ENCODE measurements at places on chromosomes 1 and 21.

DNA sequence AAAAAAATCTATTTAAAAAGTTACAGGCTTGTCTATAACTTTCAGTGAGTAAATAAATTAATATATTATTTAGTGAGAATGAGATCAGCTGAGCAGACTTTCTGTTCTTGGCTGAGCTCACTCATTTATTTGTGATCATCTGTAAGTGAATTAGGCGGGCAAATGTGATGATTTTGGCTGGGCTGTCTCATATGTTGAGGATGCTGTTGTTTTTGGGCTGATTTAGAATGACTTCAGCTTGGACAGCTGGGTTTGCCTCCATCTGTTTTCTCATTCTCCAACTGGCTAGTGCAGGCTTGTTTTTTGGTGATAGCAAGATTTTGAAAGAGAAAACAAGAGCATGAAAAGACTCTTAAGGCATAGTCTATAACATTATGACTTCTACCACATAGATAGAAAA lies 475.8 kb upstream of the OLFM3 start:
- DNase-seq, result no peak

DNA sequence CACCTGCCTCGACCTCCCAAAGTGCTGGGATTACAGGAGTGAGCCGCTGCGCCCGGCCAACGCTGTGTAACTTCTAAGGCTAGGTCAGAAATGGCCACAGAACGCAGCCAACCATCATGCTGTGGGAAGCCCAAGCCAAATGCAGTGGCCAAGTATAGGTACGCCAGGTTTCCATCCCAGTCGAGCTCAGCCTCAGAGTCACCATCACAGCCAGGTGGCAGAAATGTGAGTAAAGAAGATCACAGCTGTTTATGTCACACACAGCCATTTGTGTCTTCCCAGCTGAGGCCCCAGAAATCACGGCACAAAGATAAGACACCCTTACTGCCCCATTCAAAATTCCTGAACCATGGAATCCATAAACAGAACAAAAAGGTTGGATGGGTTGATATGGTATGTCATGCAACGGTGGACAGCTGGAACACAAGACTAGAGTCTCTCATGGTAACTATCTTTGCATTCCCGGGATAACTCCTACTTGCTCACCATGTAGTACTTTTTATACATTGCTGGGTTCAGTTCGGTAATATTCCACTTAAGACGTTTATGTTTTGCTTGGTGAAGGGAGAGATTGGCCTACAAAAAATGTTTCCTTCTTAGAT lies 84.3 kb downstream of the SLC45A1 start:
- no peak for DNase-seq

DNA sequence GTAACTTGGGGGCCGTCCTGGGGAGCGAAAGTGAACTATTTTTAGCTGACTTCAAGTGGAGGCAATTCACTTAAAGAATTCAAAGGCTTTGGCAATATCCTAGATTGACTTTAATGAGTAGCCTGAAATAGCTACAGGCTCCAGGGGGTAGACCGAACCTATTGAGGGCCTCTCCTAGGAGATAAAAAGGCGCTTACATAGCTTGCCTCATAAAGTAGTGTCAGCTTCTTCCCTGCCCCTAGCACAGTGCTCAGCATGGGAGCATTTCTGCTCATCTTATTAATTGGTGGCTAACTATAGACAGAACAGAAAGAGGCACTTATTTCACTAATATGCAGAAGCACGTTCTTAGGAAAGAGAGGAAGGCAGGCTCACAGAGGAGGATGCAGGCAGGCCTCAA lies 12.3 kb upstream of the CTNNBIP1 start:
- DNase-seq, result no peak

GRCh38 chr1:174775621-174776020 lies 224.1 kb upstream of the CACYBP start:
- no peak for DNase-seq

- no peak for DNase-seq
These were observed 296.3 kb downstream of the SMYD3 start for GRCh38 chr1:246210756-246211155.

DNA sequence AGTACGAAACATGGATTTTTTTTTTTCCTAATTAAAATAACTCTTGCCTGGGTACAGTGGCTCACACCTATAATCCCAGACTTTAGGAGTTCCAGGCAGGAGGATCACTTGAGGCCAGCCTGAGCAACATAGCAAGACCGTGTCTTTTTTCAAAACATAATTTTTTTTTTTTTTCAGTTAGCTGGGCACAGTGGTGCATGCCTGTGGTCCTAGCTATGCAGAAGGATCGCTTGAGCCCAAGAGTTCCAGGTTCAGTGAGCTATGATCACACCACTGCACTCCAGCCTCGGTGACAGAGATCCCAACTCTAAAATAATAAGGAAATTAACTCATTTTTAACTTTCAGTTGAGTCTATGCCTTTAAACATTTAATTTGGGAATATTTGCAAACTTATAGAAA lies 170.1 kb downstream of the NEK7 start:
- no peak for DNase-seq

- DNase-seq, result no peak
These were observed 30.2 kb downstream of the TMPRSS2 start for GRCh38 chr21:41477641-41478318.

- DNase-seq, result no peak
These were observed 316.4 kb upstream of the ADGRL2 start for GRCh38 chr1:81484284-81484683.

- no peak for DNase-seq
These were observed 168.2 kb upstream of the C1orf105 start for GRCh38 chr1:172252321-172252720.

GRCh38 chr21:37244501-37245095 lies 22.5 kb downstream of the VPS26C start:
- DNase-seq, result no peak

- DNase-seq, result no peak
These were observed 5.8 kb downstream of the JMJD4 start for GRCh38 chr1:227729144-227729880.

GRCh38 chr1:89762386-89762778 lies 58.5 kb upstream of the LRRC8D start:
- no peak for DNase-seq

DNA sequence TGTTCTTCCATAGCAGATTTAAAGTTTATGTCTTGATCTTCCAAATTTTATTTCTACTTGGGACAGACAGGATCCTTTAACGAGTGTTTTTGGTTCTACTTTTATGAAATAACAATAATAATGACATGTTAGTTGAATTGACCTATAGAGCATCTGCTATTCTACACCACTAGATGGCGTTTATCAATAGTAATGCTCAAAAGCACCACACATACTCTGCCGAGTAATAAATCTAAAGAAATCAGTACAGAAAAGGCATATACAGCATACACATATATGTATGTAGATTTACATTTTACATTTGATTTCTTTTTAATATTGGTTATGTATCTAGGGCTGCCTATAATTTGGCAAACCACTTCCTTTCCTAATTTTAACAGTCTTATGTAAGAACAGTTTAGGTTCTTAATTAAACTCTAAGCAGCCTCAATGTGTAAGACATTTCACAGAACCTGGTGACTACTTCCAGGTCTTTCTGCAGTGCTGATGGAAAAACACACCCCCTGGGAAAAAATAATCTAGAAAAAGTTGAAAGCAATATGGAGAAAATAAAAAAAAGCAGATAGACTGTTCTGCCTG lies 5.9 kb upstream of the SIPA1L2 start:
- no peak for DNase-seq

DNA sequence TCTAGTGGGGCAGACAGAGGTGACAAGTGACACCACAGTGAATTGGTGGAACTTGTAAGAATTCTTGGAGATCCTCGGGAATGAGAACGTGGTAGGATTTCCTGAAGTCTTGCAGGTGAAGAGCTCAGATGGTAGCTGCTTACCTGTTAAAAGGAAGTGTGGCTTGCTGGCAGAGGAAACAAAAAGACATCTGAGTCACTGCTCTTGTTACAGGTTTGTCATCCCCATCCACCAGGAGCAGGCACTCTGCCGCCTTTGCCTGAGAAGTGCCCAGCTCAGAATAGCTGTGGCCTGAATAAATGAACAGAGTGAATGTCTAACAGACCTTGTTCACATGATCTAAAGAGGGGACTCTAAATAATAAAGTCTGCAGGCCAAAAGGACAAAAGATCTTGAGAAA lies 12.3 kb upstream of the ZSCAN20 start:
- no peak for DNase-seq
